ENCODE measurements at places on chromosomes 7 and 10.

GRCh38 chr7:17142831-17143541 is 155.5 kb upstream of the AHR start:
- DNase-seq, result no peak

GRCh38 chr7:7862393-7862792 is 106.2 kb upstream of the GLCCI1 start:
- DNase-seq, result no peak

- no peak for DNase-seq
These were observed 215.7 kb upstream of the HABP2 start for GRCh38 chr10:113337142-113337541.

GRCh38 chr7:85343484-85343883 is 156.6 kb upstream of the SEMA3D start:
- DNase-seq, result no peak

GRCh38 chr7:151237244-151238189 is 5.2 kb downstream of the CHPF2 start:
- no peak for DNase-seq

GRCh38 chr7:139687211-139687954 is 90.4 kb downstream of the HIPK2 start:
- DNase-seq, result no peak

- no peak for DNase-seq
These were observed 652.0 kb upstream of the NRP1 start for GRCh38 chr10:33986515-33986914.

- no peak for DNase-seq
These were observed 88.6 kb downstream of the LYZL1 start for GRCh38 chr10:29377333-29377961.

- DNase-seq, result no peak
These were observed 117.6 kb downstream of the GLCCI1 start for GRCh38 chr7:8086239-8086638.

GRCh38 chr7:155344618-155345433 is 47.1 kb downstream of the INSIG1 start:
- peak; percentile 32 for DNase-seq

- DNase-seq, result no peak
These were observed 586.3 kb upstream of the ANKRD30A start for GRCh38 chr10:36538953-36539586.

DNA sequence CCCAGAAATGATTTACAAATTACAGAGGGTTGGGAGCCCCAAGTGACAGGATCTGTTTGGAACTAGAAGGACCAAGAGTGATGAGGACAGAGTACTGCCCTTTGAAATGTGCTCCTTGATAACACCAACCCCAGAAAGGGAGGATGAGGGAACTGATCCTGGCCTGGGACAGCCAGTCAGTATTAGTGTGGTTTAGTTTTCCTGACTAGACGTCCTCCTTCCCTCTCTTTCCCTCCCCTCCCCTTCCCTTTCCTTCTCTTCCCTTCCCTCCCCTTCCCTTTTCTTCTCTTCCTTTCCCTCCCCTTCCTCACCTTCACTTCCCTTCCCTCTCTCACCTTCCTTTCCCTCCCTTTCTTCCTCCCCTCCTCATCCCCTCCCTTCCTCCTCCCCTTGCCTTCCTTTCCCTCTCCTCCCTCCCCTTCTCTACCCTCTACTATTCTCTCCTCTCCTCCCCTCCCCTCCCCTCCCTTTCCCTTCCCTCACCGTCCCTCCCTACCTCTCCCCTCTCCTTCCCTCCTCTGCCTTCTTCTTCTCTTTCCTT is 31.0 kb upstream of the BICC1 start:
- DNase-seq, result no peak

DNA sequence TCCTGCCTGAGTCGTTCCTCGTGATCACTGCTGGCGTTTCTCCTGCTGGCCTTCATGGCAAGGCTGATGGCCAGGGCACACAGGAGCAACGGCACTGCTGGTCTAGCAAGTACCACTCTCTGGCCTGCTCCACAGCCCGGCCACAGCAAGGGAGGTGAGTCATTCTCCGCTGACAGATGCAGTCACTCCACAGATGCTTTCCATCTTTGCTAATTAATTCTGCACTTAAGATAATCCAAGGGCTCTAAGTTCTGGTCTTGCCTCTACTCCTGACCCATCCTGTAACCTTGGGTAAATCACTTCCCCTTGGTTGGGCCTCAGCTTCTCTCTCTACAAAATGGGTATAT is 244.4 kb downstream of the RPS24 start:
- DNase-seq, result no peak

GRCh38 chr10:93991596-93992284 is 2.0 kb upstream of the PLCE1 start:
- DNase-seq, result no peak

DNA sequence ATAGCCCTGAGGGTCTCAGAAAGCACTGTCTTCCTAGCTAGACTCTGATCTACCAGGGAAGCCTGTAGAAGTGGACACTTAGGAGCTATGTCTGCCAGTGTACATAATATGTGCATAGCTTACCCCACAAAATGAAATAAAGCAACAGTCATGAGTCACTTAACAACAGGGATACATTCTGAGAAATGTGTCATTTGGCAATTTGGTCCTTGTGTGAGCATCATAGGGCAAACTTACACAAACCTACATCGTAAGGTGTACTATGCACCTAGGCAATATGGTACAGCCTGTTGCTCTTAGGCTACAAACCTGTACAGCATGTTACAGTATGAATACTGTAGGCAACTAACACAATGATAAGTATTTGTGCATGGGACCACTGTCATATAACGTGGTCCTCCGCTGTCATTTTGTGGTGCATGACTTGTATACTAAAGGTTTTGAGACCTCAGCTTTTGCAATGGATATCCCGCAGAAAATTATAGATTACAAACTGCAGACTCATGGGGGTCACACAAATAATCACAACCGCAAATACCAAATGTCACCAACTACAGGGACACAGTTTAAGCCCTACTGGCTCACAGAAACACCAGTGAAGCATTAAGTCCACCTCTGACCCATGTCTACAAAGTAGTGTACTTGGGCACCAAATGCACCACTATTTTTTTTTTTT is 1.7 kb downstream of the URGCP start:
- DNase-seq, result no peak

- no peak for DNase-seq
These were observed 741.4 kb upstream of the POT1 start for GRCh38 chr7:125670926-125671572.

DNA sequence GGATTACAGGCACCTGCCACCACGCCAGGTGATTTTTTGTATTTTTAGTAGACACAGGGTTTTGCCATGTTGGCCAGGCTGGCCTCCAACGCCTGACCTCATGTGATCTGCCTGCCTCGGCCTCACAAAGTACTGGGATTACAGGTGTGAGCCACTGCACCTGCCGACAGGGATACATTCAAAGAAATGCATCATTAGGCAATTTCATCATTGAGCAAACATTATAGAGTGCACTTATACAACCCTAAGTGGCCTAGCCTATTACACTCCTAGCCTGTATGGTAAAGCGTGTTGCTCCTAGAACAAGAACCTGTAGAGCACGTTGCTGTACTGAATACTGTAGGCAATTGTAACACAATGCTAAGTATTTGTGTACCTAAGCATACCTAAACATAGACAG is 350.3 kb downstream of the GALNT17 start:
- DNase-seq, result peak; percentile 98

DNA sequence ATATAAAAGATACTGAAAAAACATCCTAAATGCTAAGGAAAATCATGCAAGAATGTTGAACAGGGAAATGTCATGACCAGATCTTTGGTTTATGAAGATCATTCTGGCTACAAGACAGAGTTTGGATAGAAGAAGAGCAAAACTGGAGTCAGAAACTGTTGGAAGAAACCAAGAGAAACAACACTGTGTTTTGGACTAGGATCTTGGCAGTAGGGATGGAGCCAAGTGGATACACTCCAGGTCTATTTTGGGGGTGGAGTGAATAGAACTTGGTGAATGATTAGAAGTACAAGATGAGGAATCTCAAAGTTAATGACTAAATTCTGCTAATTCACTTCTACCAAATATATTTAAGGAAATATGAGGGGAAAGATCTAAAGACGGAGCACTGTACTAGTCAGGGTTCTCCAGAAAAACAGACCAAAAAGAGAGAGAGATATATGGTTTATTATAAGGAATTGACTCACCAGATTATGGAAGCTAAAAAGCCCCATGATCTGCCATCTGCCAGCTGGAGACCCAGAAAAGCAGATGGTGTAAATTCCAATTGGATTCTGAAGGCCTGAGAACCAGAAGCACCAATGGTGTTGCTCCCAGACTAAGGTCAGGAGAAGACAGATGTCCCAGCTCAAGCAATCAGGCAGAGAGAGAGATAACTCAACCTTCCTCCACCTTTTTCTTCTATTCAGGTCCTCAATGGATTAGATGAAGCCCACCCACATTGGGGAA is 254.9 kb downstream of the TRIL start:
- no peak for DNase-seq

DNA sequence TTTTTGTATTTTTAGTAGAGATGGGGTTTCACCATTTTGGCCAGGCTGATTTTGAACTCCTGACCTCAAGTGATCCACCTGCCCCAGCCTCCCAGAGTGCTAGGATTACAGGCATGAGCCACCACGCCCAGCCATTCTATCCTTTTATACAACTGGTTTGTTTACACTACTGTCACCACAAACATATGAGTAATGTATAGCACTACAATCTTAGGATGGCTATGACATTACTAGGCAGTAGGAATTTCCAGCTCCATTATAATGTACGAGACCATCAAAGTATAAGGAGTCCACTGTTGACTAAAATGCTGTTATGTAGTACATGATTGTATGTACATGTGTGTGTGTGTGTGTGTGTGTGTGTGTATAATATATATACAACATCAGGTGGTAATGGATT is 1126.1 kb upstream of the LRRN3 start:
- no peak for DNase-seq

DNA sequence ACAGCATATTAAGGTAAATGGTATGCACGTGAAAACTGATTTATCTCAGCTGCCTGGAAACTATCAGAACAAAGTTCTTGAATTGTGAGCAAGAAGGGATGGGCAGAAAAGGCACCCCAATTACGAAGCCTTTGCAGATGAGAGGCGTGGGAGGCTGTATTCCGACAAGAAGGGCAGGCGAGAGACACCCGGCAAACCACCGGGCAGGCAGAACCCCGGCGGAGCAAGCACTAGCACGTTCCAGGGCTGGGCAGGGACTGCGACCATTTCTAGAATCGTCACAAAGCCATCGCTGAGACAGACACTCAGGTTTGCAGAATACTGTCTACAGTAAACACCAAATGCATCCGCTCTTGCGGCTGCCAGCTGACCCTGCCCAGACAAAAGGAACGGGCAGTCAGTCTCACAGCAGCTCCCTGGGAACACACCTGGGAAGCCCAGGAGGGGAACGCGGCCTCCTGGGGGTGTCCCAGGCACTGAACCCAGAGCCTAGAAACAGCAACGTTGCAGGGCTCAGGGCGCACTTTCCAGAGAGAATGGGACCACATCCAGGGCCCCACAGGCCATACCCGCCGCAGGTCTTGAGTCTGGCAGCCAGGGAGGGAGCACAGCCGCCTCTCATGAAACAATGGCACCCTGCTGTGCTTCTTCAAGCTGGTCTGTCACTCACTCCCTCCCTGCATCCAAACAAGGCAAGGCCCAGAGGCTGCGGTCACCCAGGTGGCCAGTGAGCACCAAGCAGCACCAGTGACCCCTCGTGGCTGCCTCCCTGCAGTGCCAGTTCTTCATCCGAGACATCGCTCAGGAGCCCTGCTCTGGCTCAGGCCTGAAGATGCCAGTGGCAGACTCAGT is 261.9 kb downstream of the PTPRN2 start:
- DNase-seq, result peak; percentile 90

- DNase-seq, result no peak
These were observed 37.4 kb downstream of the RGS10 start for GRCh38 chr10:119505131-119505551.

DNA sequence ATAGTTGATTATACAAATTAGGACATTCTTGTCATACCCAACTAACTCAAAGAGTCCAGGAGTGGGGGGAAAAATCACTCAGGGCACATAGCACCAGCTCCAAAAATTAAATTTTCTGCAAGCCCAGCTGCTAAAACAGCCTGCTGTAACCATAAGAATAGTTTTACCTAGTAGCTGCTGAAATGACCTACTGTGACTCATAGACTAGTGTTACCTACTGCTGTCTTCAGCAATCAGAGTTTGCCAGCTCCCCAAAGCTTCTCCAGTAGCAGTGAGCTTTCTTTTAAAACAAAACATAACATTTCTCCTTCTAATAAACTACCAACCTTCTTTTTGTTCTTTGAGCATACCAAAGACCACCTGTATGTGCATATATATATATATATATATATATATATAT is 4.2 kb upstream of the ARHGAP12 start:
- no peak for DNase-seq

- DNase-seq, result no peak
These were observed 78.1 kb downstream of the TRRAP start for GRCh38 chr7:98956469-98956868.

DNA sequence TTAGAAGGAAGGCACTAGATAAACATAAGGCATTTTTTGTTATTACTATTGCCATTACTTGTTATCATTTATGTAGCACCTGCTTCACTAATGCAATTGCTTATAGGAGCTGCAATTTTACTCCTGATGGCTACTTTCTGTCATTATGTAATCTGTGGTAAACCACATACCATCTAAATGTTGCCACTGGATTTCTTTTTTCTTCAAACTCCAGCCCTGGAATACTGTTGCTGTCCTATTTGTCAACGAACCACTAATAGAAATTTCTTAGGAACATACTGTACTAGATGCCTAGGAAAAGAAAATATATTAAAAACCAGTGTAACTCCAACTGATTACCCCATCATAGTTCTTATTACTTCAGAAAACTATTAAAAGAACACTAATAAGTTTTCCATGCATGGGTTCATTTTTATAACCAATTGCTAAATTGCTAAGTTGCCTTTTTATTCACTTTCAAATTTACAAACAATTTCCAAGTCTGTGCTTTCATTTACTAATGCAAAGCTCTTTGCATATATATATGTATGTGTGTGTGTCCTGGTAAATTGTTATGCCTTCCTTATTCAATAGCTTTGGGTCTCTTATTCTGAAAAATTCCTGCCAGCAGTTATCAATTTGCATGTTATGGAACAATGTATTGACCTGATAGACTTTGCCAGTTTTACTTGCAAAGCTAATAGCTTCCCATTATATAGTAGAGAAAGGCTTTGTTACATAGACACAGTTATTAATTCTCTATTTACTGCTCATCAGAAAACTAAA is 287.4 kb downstream of the EXOC4 start:
- no peak for DNase-seq

- no peak for DNase-seq
These were observed 108.6 kb downstream of the DNAJB6 start for GRCh38 chr7:157445246-157445955.

- no peak for DNase-seq
These were observed 457 bp downstream of the NSUN5 start for GRCh38 chr7:73308074-73308664.

- DNase-seq, result no peak
These were observed at the start of gene LGI1 for GRCh38 chr10:93757801-93758507. Gene LGI1, plus strand, starts transcription at chr10:93757936. Its CDS starts 209 bp downstream, at chr10:93758145.

GRCh38 chr7:156423876-156424275 is 216.7 kb upstream of the RNF32 start:
- no peak for DNase-seq

GRCh38 chr7:150959081-150959480 is 19.0 kb downstream of the KCNH2 start:
- DNase-seq, result no peak

- no peak for DNase-seq
These were observed 53.4 kb downstream of the PWWP2B start for GRCh38 chr10:132450466-132450824.

Data from NCI-H187 treated with DMSO at 0.1 percent for 48 hours (cell line).